Osteoblast (primary cell): ENCODE measurements at places on chromosomes 3 and 15. TPM values are rescaled to one million over a fixed set of nuclear protein-coding genes. Genes with fewer than 3 reads are reported as not detected.

DNA sequence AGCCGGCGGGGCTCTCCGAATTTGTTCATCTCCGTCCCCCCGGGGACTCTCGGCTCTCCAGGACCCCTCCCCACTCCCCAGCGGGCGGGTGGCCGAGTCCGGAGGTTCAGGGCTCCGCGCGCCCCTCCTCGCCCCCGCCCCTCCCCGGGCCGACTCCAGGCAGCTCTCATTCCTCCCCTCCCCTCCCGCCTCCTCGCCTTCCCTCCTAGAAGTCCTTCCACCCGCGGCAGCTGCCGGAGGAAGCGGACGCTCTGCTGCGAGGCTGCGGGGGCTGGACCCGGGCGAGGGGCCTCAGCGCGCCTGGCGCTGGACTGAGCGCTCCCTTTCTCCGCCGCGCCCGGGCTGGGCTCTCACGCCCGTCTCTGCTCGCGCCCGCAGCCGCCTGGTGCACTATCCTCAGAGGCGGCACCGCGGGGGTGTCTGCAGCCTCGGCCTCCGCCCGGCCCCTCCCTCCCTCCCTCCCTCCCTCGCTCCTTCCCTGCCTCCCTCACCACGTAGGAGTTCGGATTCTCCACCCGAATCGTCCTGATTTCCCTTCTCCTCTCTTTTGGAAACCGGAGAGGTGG is at the start of gene ROBO2:
Gene ROBO2, plus strand, starts transcription at position 494 of the 566 bp plus-strand sequence. CDS start 687 bp downstream, outside the sequence.
- H3K4me1 ChIP-seq = peaks cover 7% of the 10 kb centered on the region
- H3K36me3 ChIP-seq = no peaks in the 10 kb centered on the region
- H3K27me3 ChIP-seq = peaks cover 27% of the 10 kb centered on the region
- peak within 1 kb of the TSS; percentile 38 for H3K4me3 ChIP-seq

DNA sequence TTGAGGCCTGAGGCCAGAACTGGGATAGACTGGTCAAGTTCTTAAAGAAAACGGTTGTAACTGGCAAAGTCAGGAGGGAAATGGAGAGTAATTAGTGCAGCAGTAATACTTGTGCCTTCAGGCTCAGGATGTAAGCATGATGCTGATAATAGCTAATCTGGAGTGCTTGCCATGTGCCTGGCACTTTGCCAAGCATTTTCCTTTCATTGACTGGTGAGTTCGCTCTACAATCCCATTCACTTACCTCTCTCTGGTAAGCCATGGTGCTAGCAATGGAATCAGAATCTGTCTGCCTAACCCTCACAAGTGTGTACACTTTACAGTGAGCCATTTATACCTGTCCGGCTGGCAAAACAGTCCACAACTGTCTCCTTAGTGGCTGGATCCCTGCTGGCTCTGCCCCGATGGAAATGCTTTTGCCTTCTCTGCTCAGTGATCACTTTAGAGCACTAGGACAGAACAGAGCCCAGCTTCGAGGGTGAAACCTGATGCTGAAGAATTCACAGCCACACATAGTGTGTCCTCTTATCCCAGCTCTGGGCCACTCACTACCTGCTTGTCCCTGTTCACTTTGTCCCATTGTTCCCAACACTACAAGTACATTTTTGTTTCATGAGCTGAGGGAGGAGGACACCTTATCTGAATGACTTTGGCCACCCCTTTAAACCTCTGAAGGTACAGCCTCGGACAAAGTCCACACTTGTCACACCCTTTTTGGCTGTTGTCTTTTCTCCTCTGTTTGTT is 10.3 kb downstream of the CHP1 start:
- H3K27ac ChIP-seq = no peak overlapping the region
- DNase-seq = peak; percentile 34
- H3K27me3 ChIP-seq = no peaks in the 10 kb centered on the region
- H3K36me3 ChIP-seq = peaks cover 14% of the 10 kb centered on the region
- no peak overlapping the region for H3K4me3 ChIP-seq
- H3K4me1 ChIP-seq = no peaks in the 10 kb centered on the region

DNA sequence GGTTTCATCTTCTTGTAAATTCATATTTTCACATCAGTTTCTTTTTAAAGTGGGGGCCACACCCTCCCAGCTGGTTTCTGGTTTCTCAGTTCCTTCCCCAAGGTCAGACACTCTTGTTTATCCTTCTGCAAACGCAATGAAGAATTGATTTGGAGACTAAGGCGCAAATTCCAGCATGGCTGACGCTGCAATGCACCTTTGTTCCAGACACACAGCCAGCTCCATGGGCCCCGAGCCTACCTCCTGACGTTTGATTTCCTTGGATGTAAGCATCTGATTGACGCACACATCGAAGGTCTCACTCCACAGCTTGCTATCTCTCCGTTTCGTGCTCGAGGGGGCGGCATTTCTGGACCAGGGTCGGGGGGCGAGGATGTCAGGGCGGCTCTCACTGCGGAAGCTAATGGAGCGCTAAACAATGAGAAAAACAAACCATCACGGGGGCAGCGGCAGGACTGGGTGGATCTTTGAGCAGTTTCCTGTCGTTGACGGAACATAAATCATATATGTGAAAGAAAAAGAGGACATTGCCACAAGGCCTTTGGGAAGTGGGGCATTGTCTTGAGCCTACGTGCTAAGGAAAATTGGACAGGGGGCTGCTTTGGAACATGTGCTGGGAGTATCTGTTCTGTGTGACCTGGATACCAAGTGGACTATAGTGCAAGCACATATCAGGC is 46.9 kb downstream of the ARHGEF3 start:
- H3K4me1 ChIP-seq = peaks cover 12% of the 10 kb centered on the region
- no peaks in the 10 kb centered on the region for H3K27me3 ChIP-seq
- DNase-seq = no peak
- no peak overlapping the region for H3K27ac ChIP-seq
- no peak overlapping the region for H3K4me3 ChIP-seq

The RHCG gene
- not detected in 2 replicates for total RNA-seq

GRCh38 chr3:184750349-184751083 is 38.7 kb upstream of the MAGEF1 start:
- no peak overlapping the region for H3K4me3 ChIP-seq
- H3K27ac ChIP-seq = no peak overlapping the region
- H3K27me3 ChIP-seq = no peaks in the 10 kb centered on the region
- H3K4me1 ChIP-seq = no peaks in the 10 kb centered on the region
- no peak for DNase-seq

GRCh38 chr15:90597577-90597976 is 67.9 kb downstream of the CRTC3 start:
- DNase-seq = no peak
- H3K36me3 ChIP-seq = peaks cover 13% of the 10 kb centered on the region
- peaks cover 17% of the 10 kb centered on the region for H3K4me1 ChIP-seq
- no peak overlapping the region for H3K4me3 ChIP-seq
- no peak overlapping the region for H3K27ac ChIP-seq
- H3K27me3 ChIP-seq = no peaks in the 10 kb centered on the region

DNA sequence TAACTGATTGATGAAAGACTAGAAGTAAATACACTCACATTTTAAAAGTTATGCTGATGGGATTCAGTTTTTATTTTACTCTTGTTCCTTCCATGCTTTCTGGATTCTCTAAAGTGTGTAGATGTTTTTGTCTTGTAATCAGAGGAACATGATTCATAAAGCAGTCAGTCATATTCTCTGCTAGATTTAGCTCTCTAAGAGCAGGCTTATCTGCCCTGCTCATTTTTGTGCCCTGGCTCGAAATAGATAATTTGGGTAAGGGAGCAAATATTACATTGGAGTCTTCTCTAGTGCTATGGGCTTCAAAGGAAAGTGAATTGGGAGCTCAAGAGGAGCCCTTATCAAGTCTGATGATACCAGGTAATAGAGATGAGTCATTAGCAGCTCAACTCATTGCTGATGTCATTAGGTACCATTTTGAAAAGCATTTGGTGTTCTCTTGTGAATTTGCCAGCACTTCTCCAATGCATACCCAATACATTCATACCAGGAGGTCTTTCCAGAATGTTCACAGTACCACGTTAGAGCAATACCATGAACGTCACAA is 27.7 kb downstream of the SACM1L start:
- peaks cover 14% of the 10 kb centered on the region for H3K4me1 ChIP-seq
- H3K4me3 ChIP-seq = no peak overlapping the region
- peak overlapping the region; percentile 26 for H3K27ac ChIP-seq
- peaks cover 20% of the 10 kb centered on the region for H3K36me3 ChIP-seq

The TNNC1 gene
- 0.29 and 0.36 TPM in 2 replicates for total RNA-seq

- H3K4me1 ChIP-seq = no peaks in the 10 kb centered on the region
- no peak overlapping the region for H3K27ac ChIP-seq
- no peak overlapping the region for H3K4me3 ChIP-seq
- peaks cover 18% of the 10 kb centered on the region for H3K36me3 ChIP-seq
- DNase-seq = no peak
- no peaks in the 10 kb centered on the region for H3K27me3 ChIP-seq
Observed at GRCh38 chr3:38516669-38517068, 20.5 kb downstream of the EXOG start.

DNA sequence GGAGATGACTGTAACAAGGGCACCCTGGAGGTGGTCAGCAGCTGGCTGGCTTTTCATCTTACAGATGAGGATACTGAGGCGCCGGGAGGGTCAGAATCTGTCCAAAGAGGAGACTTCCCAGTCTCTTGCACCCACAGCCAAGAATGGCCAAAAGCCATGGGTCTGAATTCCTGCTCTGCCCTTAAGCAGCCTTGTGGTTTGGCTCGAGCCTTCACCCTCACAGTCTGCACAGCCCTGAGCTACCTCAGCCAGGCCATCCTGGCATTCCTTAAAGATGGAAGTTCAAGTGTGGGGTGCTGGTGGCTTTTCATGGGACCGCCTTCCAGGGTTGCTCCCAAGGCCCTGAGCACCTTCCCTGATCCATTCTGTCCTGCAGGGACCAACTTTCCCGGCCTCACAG is 59.2 kb downstream of the CACNA2D2 start:
- DNase-seq = no peak
- H3K27me3 ChIP-seq = peaks cover 12% of the 10 kb centered on the region
- no peaks in the 10 kb centered on the region for H3K36me3 ChIP-seq
- H3K27ac ChIP-seq = no peak overlapping the region
- no peaks in the 10 kb centered on the region for H3K4me1 ChIP-seq
- H3K4me3 ChIP-seq = no peak overlapping the region

The FBN1 gene
- 1,453 and 1,556 TPM in 2 replicates for total RNA-seq

The GOLGA8J gene
- 0.29 TPM in 1 of 2 replicates, not detected in the other for total RNA-seq

The OSTN gene
- total RNA-seq = under 0.01 TPM in 1 of 2 replicates, not detected in the other

The TRIM59 gene
- 21.5 and 22.1 TPM in 2 replicates for total RNA-seq

GRCh38 chr15:62835351-62835750 is 207.2 kb upstream of the TPM1 start:
- DNase-seq = no peak
- H3K4me1 ChIP-seq = no peaks in the 10 kb centered on the region
- H3K27me3 ChIP-seq = no peaks in the 10 kb centered on the region
- H3K27ac ChIP-seq = no peak overlapping the region
- H3K4me3 ChIP-seq = no peak overlapping the region

The ISLR gene
- 77.5 and 106 TPM in 2 replicates for total RNA-seq

DNA sequence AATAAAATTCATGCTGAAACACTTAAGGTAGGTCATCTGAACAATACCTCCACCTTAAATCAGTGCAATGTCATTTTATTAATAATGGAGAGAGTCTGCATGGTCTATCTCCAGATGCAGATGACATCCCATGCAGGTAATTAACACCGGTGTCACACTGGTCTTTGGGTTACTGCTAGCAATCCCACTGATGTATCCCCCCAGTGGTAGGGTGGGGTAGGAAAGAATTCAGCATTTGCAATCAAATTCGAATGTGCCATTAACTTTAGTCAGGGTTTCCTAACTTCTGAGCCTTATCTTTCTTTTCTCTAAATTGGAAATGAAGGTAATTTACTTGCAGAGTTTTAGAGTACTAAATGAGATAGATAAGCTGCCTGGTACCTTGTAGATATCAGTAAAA is 44.4 kb downstream of the KIF15 start:
- no peak overlapping the region for H3K27ac ChIP-seq
- no peaks in the 10 kb centered on the region for H3K4me1 ChIP-seq
- DNase-seq = no peak
- no peaks in the 10 kb centered on the region for H3K27me3 ChIP-seq

The GOLGA6L26 gene
- not detected in 2 replicates for total RNA-seq

- no peak overlapping the region for H3K4me3 ChIP-seq
Observed at GRCh38 chr3:73591286-73591800, 33.4 kb downstream of the PDZRN3 start.

DNA sequence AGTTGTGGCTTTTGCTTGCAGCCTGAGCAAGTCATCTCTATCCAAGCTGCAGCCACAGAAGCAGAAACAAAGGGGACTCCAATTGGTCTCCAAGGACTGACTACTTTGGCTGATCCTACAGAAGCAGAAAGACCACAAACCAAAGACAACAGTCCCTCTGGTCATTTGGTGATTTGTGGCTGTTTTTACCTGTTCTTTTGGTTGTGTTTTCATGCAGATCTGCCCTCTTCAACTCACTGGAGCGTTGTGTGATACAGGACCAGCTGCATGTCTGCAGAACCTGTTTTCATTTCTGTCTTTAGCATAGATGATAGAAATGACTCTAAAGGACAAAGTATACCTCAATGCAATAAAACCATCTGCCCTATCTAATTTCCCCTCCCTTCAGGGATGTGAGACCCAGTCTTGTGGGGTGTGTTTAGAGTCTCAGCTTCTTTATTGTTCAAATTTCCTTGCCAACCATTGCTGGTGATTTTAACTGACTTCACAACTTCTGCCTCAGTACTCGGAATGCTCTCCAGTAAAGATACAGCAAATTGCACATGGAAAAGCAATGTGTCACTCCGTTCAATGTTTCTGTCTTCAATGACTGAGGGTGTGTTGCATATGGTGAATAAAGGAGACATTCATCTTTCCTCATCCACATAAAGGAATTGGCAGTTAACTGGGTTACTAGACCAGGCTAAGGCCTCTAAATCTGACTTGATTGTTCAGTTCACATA is 48.9 kb upstream of the SLC7A14 start:
- no peaks in the 10 kb centered on the region for H3K27me3 ChIP-seq
- H3K36me3 ChIP-seq = no peaks in the 10 kb centered on the region
- no peak overlapping the region for H3K27ac ChIP-seq
- H3K4me3 ChIP-seq = no peak overlapping the region
- no peak for DNase-seq
- no peaks in the 10 kb centered on the region for H3K4me1 ChIP-seq

- no peaks in the 10 kb centered on the region for H3K27me3 ChIP-seq
- H3K27ac ChIP-seq = no peak overlapping the region
- peaks cover 64% of the 10 kb centered on the region for H3K36me3 ChIP-seq
- peaks cover 11% of the 10 kb centered on the region for H3K4me1 ChIP-seq
- H3K4me3 ChIP-seq = no peak overlapping the region
- no peak for DNase-seq
Observed at GRCh38 chr15:40775007-40775406, 5.2 kb downstream of the C15orf62 start.

- no peak overlapping the region for H3K4me3 ChIP-seq
- H3K36me3 ChIP-seq = no peaks in the 10 kb centered on the region
- no peak overlapping the region for H3K27ac ChIP-seq
Observed at GRCh38 chr3:62554264-62554799, 181.0 kb upstream of the FEZF2 start.

GRCh38 chr3:45080824-45081223 is 54.7 kb downstream of the CLEC3B start:
- H3K27me3 ChIP-seq = no peaks in the 10 kb centered on the region
- no peak overlapping the region for H3K27ac ChIP-seq
- DNase-seq = no peak
- H3K36me3 ChIP-seq = no peaks in the 10 kb centered on the region
- no peak overlapping the region for H3K4me3 ChIP-seq

DNA sequence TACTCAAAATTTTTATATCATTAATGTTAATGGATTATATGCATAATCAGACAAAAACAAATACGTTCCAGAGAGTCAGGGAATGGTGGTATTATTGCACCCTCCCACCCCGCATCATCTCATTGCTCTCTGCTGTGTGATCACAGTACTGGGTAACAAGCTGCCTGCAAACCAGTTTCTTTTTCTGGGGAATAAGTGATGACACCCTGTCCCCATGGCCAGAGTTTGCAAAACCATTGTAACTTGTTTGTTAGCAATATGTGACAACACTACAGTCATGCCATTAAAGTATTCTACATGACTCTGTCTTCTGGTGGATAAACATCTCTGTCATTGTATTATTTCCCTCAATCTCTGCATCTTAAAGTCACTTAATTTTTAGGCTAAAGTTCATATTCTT is 39.5 kb downstream of the ZBTB38 start:
- no peak overlapping the region for H3K4me3 ChIP-seq
- no peaks in the 10 kb centered on the region for H3K27me3 ChIP-seq
- H3K36me3 ChIP-seq = peaks cover 70% of the 10 kb centered on the region

The IL17RD gene
- 2.2 and 3.5 TPM in 2 replicates for total RNA-seq
